Cardiac septum (tissue), 1 donor: ENCODE measurements at places on chromosomes 1 and 21.
A peak's percentile ranks its signal among the peaks of the same experiment; 100 is the strongest.

DNA sequence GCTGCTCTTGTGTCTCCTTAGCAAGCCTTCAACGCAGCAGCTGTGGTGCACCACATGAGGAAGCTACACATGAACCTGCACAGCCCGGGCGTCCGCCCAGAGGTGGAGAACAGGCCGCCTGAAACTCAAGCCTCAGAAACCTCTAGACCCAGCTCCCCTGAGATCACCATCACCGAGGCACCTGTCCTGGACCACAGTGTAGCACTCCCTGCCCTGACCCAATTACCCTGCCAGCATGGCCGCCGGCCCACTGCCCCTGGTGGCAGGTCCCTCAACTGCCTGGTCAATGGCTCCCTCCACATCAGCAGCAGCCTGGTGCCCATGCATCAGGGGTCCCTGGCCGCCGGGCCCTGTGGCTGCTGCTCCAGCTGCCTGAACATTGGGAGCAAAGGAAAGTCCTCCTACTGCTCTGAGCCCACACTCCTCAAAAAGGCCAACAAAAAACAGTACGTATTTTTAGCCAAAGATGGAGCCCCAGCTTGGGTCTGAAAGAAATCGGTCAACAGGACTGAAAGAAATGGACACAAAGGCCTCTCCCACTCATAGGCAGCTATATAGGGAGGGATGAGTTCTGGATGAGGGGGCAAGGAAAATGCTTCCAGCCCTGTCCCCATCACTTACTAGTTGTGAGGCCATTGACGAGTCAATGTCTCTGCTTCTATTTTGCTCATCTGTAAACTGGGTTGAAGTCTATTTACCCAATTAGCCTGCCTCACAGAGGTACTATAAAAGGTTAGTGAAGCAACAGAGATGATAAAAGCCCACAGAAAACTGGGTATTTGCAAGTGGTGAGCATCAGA lies 28.5 kb downstream of the CAMK1G start:
- DNase-seq, result no peak

DNA sequence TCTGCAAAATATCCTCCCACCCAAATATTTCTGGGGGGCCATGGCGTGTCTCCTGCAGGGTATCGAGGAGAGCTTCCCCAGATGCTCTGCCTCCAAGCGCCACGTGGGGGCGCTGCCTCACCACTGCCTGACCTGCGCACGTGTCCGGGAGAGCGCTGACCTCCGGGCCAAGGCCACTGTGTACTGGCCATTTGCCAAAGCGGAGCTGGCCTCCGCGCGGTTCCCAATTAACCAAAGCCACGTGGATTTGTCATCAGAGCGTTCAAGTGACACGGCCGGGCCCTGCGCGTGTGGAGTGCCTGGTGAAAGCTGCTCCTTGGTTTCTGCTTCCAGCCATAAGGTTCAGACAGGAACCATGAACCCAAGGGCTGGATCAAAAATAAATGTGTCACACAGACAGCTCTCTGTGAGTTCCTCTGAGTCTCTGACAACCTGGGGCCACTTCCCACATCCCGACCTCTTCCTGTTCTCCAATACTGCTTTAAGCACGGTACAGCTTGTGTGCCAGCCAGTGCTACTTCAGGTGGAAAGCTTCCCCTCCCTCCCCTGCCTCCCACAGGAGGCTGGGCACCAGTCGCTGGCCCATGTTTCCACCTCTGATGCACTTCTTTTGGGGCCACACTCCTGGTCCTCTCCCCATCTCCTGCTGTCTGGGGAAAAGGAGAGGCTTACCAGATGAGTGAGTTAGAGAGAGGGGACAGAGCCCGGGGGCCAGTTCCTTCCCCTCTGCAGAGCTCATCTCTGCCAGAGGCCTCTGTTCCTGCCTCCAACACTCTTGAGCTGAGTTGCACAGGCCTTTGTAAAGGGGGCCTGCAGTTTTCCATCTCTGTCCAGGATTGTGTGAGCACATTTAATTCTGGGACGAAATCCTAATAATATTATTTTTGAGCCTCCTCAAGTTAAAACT lies 26.1 kb downstream of the ZP4 start:
- peak; percentile 81 for DNase-seq

DNA sequence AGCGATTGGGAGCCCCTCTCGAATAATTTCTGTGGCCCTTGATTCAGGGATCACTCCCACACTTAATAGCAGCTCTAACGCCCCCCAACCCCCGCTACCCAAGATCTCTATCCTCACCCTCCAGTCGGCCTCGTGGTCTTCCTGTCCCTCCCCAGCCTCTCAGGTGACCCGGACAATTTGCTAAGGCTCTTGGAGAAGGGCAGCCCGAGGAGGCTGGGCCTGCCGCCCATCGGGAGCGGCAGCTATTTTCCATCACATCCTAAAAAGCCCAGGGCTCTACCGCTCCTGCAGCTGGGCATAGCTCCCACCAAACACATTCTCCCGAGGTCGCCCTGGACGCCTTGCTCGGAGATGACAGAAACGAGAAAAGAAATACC lies 12.0 kb upstream of the PHLDA3 start:
- no peak for DNase-seq

DNA sequence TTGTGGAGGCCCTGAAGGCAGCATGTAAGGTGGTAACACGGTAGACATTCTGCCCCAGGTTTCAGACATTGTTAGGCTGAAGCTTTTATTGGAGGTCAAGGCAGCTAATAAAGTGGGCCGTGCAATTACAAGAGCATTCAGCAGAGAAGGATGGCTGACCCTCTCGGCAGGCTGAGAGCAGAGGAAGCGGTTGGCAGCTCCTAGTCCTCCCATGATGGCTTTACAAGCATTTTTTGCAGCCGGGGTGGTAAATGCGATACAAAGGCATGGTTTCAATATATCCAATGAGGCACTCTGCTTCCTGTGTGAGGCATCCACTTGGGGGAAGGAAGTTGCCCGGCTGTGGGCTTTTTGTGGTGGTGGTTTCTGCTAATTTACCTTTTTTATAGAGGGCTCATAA lies 14.6 kb downstream of the KIF26B start:
- DNase-seq, result no peak

GRCh38 chr1:107776900-107777663 lies 187.9 kb downstream of the VAV3 start:
- DNase-seq, result no peak

- no peak for DNase-seq
Observed at GRCh38 chr1:224219612-224220059, 36.6 kb downstream of the DEGS1 start.

GRCh38 chr1:240663169-240663879 lies 51.4 kb upstream of the GREM2 start:
- DNase-seq, result no peak

DNA sequence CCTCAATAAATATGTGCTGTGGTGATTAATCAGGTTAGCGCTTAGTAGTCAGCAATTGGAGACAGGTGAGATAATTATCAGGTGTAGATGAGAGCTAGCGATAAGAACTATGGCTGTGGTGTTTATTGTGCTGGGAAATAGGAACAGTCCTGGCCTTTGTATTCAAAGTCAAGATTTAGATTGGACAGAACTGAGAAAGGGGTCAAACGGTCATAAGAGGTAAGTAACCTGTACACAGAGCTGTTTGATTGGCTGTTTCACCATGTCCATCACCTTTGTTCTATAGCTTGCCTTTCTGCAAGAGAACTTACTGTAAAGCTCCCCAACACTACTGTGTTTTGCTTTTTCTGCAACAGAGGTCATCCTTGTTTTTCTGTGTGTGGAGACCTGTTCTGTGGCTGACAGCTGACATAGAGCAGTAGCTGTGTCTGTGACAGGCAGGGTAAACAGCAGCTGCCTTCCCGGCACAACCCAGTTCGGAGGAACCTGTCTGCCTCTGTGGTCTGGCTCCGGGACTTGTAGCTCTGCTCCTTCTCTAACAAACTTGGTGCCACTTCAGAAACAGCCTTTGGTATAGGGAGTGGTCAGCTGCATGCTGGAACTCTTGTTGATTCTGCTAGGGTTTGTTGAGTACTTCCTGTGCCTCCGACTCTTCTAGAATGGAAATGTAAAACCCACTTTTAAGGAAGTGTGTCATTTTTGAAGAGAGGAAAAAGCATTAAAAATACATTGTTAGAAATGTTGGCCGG lies 21.1 kb upstream of the CDC42 start:
- DNase-seq, result no peak

GRCh38 chr1:52402860-52403240 lies 1.4 kb downstream of the ORC1 start:
- no peak for DNase-seq

- peak; percentile 93 for DNase-seq
Observed at GRCh38 chr1:21318714-21319159, 28.5 kb upstream of the ECE1 start.
